OCI-LY7 (cell line): ENCODE measurements at places on chromosomes 13 and 19. TPM values are rescaled to one million over a fixed set of nuclear protein-coding genes. Genes with fewer than 3 reads are reported as not detected.
A peak's percentile ranks its signal among the peaks of the same experiment; 100 is the strongest.

The JSRP1 gene
- total RNA-seq, result 13.8 and 15.9 TPM in 2 replicates

The CYP2A6 gene
- total RNA-seq, result not detected in 2 replicates

The CRB3 gene
- 2.3 and 2.9 TPM in 2 replicates for total RNA-seq

The ZNF99 gene
- not detected in 2 replicates for total RNA-seq

The LIM2 gene
- total RNA-seq, result not detected in 2 replicates

The RPL28 gene
- 2,656 and 3,234 TPM in 2 replicates for total RNA-seq

The SIGLECL1 gene
- not detected in 2 replicates for total RNA-seq

The SMAD9 gene
- total RNA-seq, result 10.3 and 13.1 TPM in 2 replicates

The VSTM2B gene
- not detected in 2 replicates for total RNA-seq

The ICAM3 gene
- total RNA-seq, result 76.4 and 82.0 TPM in 2 replicates

The ADGRE3 gene
- not detected in 2 replicates for total RNA-seq

The CADM4 gene
- not detected in 2 replicates for total RNA-seq

The GPR18 gene
- 10.9 and 15.1 TPM in 2 replicates for total RNA-seq

DNA sequence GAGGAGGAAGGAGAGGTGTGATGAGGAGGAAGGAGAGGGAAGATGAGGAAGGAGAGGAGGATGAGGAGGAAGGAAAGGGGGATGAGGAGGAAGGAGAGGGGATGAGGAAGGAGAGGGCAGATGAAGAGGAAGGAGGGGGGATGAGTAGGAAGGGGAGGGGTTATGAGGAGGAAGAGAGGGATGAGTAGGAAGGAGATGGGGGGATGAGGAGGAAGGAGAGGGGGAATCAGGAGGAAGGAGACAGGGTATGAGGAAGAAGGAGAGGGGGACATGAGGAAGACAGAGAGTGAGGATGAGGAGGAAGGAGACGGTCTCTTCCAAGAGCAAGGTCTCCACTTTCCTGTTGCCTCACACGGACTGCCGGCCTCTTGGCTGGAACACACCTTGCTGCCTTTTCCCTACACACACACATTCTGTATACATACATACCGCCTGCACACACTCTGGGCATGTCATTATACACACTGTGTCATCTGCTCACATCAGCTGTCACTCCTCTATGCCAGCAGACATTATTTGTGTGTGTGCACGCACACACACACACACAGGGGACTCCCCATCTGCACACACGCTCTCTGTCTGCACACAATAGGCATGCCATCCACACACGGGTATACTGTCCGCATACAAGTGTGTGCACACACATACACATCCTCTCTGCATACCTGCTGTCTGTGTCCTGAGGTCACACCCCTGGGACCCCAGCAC, 11.1 kb upstream of the VSTM2B start:
- DNase-seq, result no peak

GRCh38 chr13:62702502-62702901, 1286.9 kb upstream of the PCDH20 start:
- no peak for DNase-seq

- DNase-seq, result no peak
Observed at GRCh38 chr13:113183450-113184129, 24.9 kb downstream of the PCID2 start.

- DNase-seq, result no peak
Observed at GRCh38 chr13:32142956-32143375, 111.4 kb downstream of the FRY start.

GRCh38 chr19:6279620-6279930, 200 bp downstream of the MLLT1 start:
- no peak for DNase-seq

GRCh38 chr19:35140962-35141836, 1.9 kb upstream of the FXYD7 start:
- DNase-seq, result peak; percentile 96

GRCh38 chr13:46182491-46182877, 507 bp upstream of the LCP1 start:
- no peak for DNase-seq

DNA sequence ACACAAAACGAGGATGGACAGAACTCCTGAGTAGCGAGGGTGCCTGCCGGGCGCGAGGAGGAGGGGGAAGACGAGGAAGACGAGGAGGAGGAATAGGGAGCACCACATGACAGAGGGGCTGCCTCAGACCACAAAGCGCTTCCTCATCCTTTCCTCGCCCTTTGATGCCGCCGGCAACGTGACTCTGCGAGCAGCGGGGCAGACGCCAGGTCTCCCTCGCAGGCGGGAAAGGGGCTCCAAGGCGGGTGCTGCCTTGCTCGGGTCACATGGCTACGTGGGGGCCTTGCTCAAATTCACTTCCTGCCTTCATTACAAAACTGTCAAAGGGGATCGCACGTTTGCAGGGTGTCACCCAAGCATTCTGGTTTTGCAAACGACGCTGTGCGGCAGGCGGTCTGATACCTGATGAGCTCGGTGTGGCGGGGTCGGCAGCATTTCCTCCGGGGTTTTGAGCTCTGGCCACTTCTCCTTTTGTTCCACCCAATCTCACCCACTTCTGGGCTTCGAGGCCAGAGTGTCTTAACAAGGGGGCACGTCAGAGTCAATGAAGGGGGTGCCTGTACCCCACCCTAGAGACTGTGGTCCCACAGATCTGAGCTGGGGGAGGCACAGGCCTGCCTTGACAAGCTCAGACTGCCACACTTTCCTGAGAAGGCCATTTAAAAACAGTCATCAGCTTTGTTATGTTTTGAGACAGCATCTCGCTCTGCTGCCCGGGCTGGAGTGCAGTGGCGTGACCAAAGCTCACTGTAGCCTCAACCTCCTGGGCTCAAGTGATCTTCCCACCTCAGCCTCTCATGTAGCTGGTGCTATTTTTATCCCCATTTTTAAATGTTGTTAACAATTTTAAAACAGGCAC, 14.9 kb downstream of the MAP2K2 start:
- no peak for DNase-seq

DNA sequence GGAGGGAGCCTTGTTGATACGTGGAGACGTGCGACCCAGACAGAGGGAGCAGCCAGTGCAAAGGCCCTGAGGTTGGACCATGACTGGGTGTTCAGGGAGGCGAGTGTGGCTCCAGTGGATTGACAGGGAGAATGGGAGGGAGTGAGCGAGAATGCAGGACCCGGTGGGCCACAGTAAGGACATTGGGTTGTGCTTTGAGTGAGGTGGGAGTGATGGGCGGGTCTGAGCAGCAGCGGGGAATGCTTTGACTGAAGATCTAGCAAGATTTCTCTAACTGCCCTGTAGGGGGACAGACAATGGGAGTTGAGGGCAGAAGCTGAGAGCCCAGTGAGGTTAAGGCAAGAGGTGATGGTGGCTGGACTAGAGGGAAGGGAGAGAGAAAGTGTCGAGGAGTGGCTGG, 7.7 kb upstream of the NANOS2 start:
- peak; percentile 43 for DNase-seq

DNA sequence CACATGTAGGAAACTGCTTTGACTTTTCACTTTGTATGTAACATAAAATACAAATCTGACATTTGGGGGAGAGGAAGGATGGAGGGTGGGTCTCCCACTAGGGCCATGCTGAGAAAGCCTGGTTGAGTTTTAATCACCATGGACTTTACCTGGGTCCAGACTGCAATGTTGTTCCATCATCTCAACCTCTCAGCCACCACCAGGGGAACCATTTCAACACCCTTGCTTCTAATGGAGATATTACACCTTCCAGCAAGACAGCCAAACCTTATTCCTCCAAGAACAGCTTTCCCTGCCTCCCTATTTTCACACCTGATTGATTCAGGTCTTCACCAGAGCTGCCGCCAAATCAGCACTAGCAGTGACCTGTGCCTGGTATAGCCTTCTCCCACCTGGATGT, 56.0 kb downstream of the ZAR1L start:
- no peak for DNase-seq

GRCh38 chr13:57595775-57596174, 35.8 kb upstream of the PCDH17 start:
- no peak for DNase-seq

GRCh38 chr13:63516124-63516523, 2100.5 kb upstream of the PCDH20 start:
- no peak for DNase-seq

GRCh38 chr13:102020611-102021216, 381.1 kb downstream of the FGF14 start:
- no peak for DNase-seq

- peak; percentile 41 for DNase-seq
Observed at GRCh38 chr13:23752111-23753001, 136.8 kb downstream of the MIPEP start.

GRCh38 chr13:31987535-31988170, 43.9 kb upstream of the FRY start:
- DNase-seq, result no peak

DNA sequence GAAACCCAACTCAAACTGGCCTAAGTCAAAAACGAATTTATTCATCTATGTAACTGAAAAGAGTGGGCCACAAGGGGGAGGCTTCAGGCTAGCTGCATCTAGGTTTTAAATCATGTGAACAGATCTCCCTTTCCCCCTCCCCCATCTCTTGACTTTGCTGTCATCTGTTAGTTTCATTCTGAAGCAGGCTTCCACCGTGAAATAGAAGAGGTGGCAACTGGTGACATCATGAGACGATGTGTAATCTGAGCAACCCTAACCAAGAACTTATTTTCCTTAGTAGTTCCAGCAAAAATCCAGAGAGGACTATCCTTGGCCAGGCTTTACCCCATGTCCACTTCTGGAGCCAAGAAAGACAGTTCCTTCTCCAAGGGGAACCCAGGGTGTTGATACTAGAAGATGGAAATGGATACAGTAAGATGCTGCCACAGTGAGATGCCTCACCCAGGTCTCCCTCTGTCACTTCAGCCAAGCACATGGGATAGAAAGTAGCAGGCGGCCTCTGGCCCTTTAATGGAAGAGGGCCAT, 9.4 kb downstream of the SAMD4B start:
- DNase-seq, result peak; percentile 45

GRCh38 chr19:1283207-1283916, 2.3 kb upstream of the EFNA2 start:
- no peak for DNase-seq

DNA sequence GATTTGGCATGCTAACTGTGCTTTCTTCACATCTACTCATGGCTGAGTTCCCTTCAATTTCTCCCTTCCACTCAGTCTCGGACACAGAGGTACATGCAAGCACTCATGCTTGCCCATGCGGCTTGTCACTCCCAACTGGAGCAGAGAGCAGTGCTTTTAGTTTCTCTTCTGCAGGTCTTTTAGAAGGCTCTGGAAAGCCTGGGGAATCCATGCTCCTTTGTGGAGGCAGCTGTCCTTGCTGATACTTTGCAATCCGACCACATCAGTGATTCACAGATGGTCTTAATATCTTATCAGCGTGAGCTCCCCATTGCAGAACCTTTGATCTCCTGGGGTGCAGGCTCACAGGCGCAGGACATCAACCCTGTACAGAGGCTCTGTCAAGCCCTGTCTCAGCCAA, 203.9 kb downstream of the COL4A1 start:
- DNase-seq, result no peak

DNA sequence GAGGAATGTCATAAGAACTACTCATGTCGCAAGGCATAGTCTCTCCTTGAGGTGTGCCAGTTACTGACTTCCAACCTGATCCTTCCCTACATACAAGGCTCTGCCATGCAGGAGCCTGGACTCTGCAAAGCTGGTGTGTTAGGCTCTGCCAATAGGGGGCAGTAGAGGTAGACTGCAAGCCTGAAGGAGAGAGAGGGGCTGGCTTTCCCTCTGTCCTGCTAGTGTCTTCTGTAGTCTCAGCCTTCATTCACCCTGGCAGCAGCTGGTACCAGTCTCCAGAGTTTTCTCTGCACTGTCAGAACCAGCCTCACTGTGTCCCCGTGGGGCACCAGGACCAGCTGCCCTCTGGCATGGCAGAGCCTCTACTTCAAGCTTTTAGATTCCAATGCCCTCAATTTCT, 14.5 kb downstream of the SHISA2 start:
- DNase-seq, result peak; percentile 37

GRCh38 chr19:8640402-8641004, 10.1 kb downstream of the NFILZ start:
- DNase-seq, result no peak

- DNase-seq, result no peak
Observed at GRCh38 chr13:31436478-31436877, 236.7 kb downstream of the B3GLCT start.

DNA sequence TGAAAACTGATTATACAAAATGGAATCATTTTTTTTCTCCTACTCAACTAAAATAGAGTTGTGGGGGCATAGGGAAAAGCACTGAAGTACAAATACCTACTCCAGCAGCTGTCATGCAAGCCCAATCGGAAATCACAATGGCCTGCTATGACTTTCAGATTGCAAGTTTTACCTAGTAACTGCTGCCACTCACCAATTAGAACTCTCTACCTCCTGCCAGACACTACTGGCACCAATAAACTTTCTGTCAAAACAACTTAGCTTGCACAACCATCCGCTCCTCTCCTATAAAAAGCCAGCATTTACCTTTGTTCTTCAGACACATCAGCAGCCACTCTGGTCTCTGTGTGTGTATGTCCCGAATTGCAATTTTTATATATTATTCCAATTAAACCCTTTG, 9.3 kb upstream of the TRPC4 start:
- DNase-seq, result no peak

GRCh38 chr13:71380191-71380590, 486.8 kb downstream of the DACH1 start:
- DNase-seq, result no peak
